ENCODE measurements at places on chromosomes 2 and 18.

GRCh38 chr2:181036445-181036844, 56.0 kb downstream of the UBE2E3 start:
- DNase-seq, result no peak

DNA sequence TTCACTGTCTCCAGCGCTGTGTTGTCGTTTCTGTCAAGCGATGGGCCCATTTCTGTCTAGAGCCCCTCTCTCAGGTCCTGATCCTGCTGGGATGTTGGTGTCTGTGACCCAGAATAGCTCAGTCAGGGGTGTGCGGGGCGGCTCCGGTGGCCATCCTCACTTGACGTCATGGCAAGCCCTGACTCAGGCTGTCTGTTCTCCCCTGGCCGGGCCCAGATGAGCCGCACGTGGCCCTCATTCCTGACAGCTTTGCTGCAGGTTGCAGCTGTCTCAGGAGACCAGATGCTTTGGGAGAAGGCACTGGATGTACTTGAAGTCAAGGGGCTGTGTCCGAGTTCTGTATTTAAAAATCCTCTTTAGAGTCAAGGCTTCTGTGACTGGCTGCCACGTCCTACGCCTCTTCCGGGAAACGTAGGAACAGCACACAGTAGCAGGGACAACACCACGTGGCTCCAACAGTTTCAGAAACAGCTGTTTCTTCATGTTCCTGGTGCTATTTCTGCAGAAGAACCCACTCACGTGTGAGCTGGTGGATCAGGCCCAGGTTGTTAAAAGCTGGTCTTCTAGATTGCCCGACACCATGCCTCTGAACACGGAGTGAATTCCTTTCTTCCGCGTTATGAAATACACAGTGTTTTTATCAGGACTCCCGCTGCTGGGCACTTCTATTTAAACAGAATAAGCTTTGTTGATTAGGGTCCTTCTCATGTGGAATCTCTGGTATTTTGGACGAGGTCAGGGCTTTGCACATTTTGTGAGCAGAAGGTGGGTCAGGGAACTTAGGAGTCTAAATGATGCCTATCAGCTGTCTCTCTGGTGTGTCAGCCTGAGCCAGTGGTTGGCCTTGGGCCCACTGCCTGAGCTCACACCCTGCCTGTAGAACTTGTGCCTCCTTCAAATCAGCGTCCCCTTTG, 28.3 kb upstream of the NTSR2 start:
- DNase-seq, result peak; percentile 98

GRCh38 chr2:201021914-201022313, 49.6 kb downstream of the HYCC2 start:
- no peak for DNase-seq

DNA sequence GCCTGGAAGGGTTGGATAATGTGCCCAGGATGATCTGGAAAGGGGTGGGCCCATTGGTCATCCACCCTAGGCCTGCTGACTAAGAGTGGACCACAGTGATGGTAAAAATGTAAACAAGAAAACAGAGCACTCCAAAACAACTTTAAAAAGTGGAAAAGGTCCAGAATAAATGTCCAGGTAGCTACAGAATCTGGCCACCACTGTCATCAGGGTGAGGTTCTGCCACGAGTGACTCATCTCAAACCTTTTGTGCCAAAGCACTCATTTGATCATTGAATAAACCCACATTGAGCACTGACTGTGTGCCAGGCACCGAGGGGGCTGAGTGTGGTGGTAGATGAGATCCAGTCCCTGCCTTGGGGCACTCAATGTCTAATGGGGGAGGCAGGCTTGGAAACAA, 64.9 kb downstream of the EMX1 start:
- no peak for DNase-seq

- DNase-seq, result peak; percentile 82
Observed at GRCh38 chr2:237600205-237600846, 9.8 kb upstream of the RAB17 start.

- DNase-seq, result no peak
Observed at GRCh38 chr2:233228376-233228775, 23.1 kb upstream of the ATG16L1 start.

DNA sequence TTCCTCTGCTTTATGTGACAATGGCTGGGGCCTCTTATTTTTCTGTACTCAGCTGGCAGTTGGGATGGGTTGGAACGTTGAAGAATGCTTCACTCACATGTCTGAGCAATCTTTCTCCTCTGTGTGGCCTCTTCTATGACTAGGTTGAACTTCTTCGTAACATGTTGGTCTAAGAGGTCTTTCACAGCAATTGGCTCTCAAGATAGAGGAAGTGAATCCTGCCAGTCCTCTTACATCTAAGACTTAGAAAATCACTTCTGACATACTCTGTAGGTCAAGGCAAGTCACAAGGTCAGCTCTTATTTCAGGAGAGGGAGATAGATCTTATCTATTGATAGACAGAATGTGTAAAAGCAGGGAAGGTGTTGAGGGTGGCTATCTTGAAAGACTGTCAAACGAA, 174.1 kb downstream of the NYAP2 start:
- DNase-seq, result no peak

DNA sequence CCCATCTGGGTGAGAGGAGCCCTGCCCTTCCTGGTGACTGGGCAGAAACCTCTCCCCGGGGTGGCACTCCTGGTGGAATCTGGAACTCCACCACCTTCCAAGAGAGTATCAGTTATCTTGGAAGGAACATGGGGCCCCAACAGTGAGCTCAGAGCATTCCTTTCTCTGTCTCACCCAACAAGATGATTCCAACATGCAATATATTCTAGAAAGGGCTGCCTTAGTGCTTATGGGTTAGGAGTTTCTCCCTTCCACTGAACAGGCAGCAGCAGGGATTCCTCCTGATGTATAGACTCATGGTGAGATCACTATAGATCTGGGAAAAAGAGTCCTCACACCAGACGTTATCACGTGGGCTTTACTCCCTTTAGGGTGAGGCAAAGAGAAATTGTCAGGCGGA, 147.1 kb downstream of the COL4A4 start:
- no peak for DNase-seq

DNA sequence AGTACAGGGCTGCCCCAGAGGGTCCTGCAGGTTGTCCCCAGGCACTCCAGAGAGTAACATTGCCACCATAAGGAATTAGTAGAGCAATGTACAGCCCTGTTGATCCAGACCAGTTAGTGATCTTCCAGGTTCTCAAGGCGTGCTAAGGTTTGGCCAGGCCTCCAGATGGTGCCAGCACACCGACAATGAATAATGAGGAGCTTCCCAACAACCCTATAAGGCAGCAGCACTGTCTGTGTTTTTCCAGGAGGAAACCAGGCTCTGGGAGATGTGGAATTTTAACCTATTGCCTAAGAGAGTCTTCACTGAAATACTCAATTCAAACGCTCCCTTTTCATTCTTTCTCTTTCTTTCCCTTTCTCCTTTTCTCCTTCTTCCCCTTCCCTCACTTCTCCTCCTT, 122.1 kb downstream of the MGAT5 start:
- no peak for DNase-seq

DNA sequence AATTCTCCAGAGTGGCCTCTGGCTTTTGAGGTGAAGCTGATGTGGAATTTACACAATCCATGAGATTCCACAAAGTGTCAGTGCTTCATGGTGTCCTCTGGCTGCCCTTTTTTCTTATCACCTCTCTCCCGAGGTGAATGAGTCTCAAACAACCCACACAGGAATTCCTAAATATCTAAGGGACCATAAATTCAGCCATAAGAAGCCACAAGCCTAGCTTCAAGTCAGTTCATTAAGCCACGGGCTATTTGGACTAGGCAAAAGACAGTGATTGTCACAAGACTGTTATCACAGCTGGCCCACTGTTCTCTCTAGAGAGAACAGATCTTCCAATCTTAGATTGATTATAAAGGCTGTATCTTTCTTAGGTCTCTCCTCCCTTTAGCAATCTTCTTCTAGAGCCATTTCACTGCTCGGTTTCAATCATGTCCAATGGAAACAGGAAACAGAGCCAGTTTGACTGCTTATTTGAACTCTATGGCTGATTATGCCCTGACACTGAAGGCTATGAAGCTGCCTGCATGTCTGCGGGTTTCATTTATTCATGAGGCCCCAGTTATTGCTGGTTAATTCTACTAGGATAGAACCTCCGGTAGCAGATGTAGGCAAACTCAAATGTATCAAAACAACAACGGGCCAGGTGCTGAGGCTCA, 4.1 kb downstream of the NEMP2 start:
- no peak for DNase-seq

DNA sequence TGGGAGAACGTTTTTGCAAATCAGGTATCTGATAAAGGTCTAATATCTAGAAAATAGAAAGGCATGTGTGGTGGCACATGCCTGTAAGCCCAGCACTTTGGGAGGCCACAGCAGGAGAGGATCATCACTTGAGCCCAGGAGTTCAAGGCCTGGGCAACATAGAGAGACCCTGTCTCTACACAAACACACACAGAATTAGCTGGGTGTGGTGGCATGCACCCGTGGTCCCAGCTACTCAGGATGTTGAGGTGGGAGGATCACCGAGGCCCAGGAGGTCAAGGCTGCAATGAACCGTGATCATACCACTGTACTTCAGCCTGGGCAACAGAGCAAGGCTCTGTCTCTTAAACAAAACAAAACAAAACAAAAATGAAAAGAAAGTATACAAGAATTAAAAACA, 13.8 kb upstream of the TBR1 start:
- DNase-seq, result no peak

DNA sequence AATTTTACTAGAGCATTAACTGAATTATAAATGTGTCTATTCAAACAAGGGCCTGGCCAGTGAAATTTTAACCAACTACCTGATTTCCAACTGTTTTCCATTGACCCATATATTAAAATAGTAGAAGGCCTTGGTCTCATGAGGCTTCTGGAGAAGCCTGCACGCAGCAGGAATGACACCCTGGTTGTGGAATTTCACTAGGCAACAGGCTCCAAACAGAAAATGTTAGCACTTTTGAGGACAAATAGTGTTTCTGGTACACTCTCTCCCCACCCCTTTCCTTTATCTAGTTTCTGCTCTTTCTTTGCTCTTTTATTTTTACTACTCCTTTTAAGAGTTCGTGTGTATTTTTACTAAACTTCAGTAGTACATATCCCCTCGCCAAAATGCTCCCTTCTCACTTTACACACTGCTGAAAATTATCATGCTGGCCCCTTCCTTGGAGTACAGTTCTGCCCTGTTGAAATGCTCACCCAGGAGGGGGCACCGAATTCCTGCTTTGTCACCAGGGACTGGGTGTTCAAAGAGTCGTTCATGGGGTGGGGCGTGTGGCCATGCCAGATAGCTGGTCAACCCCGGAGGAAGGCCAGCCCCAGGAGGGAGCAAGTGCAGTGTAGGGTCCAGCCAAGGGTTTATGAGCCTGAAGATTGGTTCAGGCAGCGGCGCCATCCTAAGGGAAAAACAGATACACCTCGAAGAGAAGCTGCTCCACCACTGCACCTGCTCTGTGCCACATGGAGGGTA, 22.1 kb upstream of the COL6A3 start:
- no peak for DNase-seq

DNA sequence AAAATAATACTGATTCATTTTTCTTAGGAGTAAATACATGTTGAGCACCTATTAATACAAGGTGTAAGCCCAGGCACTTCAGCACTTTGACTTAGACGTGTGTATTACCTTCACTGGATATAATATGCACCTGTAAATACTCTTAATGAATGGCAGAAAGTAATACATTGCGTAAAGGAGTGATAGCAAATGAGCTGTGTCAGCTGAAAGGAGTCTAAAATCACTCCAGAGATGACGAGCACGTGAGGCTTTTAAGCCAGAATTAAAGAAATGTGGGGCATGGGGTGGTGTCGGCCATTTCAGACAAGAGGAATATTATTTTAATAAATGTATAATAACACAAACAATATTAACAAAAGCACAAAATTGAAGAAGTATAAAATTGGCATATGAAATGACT, 722.7 kb downstream of the EPHA4 start:
- no peak for DNase-seq

DNA sequence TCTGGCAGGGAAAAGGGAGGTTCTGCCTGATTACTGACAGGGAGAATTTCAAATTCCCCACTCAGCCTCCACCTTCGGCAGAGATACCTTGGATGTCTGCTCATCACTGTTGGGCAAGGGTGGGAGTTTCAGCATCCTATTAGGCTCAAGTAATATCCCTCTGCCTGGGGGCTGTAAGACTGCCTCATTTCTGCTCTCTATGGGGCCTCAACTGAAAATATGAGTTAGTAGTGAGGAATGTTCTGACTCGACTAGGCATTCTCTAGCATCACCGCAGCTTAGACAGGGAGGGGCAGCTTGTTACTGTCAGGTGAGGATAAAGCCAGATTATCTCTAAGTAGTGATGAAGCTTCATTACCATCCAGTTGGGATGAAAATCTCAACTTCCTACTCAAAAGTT, 87.7 kb upstream of the LRP1B start:
- DNase-seq, result no peak

GRCh38 chr2:231413456-231413855, 17.9 kb downstream of the B3GNT7 start:
- no peak for DNase-seq

- DNase-seq, result no peak
Observed at GRCh38 chr2:222900354-222900753, 39.5 kb downstream of the ACSL3 start.

- DNase-seq, result no peak
Observed at GRCh38 chr18:29123706-29124530, 947.0 kb upstream of the CDH2 start.

- DNase-seq, result no peak
Observed at GRCh38 chr2:62486439-62486765, 19.6 kb downstream of the TMEM17 start.

- no peak for DNase-seq
Observed at GRCh38 chr2:105806996-105807395, 62.3 kb downstream of the NCK2 start.

Measured in gastrocnemius medialis (tissue), 4 donors.